ENCODE measurements at places on chromosomes 6 and 20.

DNA sequence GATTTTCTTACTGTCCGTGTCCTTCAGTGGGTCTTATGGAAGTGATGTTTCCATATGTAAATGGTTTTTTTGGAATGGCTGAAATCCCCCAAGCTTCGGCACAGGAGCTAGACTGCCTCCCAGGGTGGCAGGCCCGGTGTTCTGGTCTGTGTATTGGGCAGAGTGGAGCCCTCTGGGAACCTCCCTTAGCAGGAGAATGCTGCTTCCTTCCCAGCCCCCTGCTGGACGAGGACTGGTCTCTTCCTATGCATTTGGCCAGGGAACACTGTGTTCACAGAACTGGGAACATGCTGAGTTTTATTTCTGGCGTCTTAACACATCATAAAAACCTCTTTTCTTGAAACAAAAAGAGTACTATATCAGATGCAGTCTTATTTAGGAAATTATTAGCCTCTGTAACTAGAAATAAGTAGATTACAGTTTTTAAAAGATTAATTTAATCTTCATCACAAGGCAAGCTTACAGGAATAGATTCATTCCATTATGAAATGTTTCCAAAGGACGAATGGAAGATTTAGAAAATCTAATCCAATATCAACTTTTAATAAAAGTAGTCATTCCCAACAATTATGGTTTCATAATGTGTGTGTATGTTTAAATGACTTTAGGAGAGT, 56.6 kb downstream of the SYTL3 start:
- DNase-seq: no peak

DNA sequence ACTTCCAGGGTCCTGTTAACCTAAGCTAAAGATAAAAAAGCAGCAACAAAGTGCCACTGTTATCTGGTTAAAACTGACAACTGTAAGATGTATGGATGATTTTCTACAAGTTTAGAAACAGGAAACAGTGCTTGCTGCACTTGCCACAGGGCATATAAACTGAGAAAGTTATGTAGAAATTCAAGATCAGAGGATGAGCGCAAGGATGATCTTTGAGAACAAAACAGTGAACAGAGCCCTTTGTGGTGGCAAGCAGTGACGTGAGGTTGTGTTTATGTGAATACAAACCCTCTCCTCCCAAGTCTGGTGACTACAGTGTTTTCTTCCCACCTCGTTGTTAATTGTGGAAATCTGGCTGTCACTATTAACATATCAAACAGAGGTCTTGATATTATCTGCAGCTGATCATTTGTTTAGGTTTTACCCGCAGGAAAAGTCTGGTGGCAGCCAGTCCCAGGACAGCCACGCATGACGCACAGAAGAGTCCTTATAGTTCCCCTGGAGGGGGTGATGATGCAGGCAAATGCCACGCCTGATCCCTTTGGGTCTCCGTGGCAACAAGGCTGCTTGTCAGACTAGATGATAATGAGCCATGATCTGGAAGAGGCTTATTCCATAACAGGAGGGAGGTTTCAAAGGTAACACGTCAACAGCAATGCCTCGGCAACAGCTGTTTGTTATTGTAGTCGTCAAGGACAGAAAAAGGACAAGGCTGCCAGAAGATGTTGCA, 43.1 kb upstream of the TNFAIP3 start:
- peak; percentile 69 for DNase-seq

GRCh38 chr20:61949714-61950640, 115.7 kb downstream of the TAF4 start:
- DNase-seq: no peak

DNA sequence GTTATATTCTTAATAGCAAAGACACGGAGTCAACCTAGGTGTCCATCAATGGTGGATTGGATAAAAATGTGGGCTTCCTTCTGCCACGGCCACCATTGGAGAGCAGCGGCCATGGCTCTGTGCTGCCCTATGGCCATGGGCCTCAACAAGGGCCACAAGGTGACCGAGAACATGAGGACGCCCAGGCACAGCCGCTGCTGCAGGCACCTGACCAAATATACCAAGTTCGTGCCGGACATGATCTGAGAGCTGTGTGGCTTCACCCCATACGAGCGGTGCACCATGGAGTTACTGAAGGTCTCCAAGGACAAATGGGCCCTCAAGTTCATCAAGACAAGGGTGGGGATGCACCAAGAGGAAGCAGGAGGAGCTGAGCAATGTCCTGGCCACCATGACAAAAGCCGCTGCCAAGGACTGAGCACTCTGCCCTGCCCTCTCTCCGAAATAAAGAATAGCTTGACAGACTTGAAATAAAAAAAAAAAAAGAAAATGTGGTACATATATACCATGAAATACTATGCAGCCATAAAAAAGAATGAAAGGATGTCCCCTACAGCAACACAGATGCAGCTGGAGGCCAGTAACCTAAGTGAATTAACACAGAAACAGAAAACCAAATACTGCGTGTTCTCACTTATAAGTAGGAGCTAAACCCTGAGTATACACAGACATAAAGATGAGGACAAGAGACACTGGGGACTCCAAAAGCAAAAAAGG, 81.0 kb downstream of the FKBP5 start:
- DNase-seq: no peak

DNA sequence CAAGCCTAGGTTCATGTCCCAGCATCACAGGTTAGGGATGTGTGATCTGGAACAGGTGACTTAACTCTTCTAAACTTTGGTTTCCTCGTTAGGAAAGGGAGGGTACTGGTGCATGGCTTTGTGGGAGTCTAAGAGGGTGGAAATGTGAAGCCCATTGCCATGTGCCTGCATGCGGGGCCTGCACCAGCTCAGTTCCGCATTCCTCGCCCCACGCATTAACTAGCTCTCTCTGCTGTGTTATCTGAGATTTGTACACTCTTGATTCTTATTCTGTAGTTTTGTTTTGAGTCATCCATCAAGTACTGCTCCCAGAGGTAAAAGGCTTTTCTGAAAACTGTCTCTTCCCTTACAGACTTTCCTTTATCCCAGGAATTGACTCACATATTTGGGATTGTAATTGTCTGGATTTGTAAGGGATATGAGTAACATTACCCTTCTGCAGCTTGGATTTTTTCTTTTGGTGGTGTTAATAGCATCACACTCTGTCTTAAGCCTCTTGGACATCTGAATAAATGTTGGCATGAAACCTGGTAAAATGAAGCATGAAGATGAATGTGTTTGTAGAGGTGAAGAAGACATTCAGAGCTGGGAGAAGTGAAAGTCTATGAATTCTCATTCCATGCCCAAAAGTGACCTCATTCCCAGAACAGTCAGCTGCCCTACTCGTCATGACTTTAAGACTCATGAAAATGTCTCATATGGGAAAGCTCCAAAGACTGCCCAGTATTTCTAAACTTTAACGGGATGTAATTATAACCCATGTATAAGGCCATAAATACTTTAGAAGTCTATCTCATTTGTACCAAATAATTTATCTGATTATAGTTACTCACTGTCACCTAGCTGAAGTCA, 357.3 kb downstream of the FOXA2 start:
- DNase-seq: no peak

- no peak for DNase-seq
Observed at GRCh38 chr6:170247178-170247701, 43.6 kb downstream of the DLL1 start.

DNA sequence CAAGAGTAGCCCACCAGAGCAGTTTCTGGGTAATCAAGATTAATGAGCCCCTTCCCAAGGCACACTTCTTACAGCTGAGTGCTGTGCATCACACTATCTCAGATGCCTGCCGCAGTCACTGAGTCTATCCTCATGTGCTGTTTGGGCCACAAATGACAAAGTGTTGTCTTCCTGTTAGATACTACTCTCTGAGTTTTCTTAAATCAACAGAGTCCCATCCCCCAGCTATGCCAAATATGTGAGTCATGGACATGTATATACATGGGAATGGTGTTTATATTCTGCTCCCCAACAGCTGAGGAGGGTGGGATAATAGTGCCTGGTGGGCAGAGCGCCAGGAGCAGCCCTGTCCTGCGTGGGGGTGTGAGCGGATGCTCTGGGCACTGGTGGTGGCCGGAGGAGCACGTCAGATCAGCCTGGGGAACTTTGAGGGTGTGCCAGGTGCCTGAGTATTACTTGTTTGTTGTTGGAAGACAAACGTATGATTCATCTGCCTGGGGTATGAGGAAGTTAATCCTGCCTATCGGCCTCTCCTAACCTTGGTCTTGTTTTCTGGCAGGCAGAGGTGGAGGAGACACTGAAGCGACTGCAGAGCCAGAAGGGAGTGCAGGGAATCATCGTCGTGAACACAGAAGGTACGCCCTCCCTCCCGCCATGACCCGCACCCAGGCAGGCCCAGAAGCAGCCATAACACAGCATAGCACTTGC, 9.6 kb downstream of the DYNLRB1 start:
- no peak for DNase-seq

GRCh38 chr20:3888622-3889488, at the start of gene PANK2:
Gene PANK2, plus strand, starts transcription at chr20:3889387.
- peak; percentile 99 for DNase-seq

DNA sequence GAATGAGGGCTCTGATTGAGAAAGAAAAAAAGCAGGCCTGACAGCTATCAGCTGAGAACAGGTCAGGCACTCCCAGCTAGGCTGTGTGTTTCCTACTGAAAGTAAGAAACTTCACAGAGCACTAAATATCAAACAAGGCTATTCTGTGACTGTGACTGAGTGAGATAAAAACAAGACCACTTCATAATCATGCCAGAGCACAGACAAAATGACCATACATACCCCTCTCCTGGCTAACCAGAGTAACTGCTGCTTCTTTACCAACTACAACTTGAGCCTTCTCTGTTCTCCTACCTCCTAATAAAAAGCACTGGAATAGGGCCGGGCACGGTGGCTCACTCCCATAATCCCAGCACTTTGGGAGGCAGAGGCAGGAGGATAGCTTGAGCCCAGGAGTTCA, 6.8 kb upstream of the BTN1A1 start:
- DNase-seq: no peak
